Lung (tissue), 17 donors: ENCODE measurements at places on chromosomes 13 and 19. TPM values are rescaled to one million over a fixed set of nuclear protein-coding genes. Genes with fewer than 3 reads are reported as not detected.

The POLD1 gene
- total RNA-seq = 49.3 TPM

The FAM216B gene
- total RNA-seq = 70.4 TPM

DNA sequence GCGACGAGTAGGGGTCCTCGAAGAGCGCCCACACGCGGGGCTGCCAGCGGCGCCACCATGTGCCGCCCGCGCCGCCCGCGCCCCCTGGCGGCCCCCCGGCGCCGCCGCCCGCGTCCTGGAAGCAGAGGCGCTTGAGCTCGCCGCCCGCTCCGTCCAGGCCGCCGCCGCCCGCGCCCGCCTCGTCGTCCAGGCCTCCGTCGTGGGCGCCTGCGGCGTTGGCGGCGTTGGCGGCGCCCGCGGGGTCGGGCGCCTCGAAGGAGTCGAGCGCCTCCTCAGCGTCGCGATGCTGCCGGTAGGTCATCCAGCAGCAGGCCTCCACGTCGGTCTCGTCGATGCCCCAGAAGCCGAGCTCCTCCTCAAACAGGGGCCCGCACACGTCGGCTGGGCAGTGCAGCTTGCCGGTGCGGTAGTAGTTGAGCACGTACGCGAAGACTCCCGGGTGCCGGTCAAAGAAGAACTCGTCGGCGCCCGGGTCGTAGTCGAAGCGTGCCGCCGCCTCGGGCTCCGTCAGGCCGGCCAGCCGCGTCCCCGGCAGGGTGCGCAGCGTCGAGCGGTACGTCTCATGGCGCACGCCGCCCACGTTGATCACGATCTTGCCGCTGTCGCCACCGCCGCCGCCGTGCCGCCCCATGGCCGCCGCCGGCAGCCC lies 829 bp downstream of the KCNC3 start:
- no peak for DNase-seq

- DNase-seq = no peak
Measured at GRCh38 chr13:99196466-99197116, 4.1 kb upstream of the UBAC2 start.

- DNase-seq = no peak
Measured at GRCh38 chr13:28699246-28699645, 19.5 kb downstream of the SLC46A3 start.
